Memory B cell (primary cell): ENCODE measurements at places on chromosomes 7 and 10.

DNA sequence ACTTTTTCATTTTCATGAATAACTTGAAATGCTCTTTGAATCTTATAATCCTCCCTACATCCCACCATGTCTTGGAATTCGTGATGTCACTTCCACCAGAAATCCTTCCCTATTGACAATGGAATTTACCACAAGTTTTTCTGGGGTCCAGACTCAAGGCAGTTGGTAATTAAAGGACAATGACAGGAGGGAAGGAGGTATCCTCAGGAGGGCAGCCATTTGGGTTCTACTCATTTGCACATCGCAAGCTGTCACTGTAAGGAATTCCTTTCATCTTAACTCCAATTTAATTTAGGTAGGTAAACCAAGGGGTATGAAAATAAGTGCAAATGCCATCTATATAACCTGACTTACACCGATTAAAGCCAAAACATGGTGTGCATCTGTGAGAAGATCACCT is 21.9 kb downstream of the LRRC17 start:
- DNase-seq = no peak

DNA sequence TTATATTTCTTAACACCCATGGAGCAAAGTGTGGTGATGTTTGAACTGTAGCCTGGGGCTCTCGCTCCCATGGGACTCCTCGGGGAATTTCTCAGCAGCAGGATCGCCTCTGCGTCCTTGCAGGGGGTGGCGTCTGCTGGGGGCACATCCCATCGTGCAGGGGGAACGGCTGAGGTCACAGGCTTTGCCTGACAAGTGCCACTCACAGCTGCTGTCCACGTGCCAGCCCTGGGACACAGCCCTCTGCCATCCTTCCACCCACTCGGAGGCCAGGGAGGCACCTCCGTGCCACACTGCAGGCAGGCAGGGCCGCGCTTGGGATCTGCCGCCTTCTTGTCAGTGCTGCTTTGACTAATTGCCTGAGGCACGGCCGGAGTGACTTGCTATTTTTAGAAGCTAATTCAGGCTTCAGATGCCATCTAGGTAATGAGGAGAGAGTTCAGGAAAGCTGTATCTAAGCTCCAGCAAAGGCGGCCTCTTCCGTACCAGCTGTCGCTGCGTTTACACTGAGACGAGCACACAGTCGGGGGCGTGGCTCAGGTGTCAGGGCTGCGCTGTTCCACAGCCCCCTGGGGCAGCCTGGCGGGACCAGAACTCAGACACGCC is 45.7 kb downstream of the PITRM1 start:
- DNase-seq = no peak

GRCh38 chr10:86962981-86963310 is 4.5 kb downstream of the SNCG start:
- DNase-seq = no peak

DNA sequence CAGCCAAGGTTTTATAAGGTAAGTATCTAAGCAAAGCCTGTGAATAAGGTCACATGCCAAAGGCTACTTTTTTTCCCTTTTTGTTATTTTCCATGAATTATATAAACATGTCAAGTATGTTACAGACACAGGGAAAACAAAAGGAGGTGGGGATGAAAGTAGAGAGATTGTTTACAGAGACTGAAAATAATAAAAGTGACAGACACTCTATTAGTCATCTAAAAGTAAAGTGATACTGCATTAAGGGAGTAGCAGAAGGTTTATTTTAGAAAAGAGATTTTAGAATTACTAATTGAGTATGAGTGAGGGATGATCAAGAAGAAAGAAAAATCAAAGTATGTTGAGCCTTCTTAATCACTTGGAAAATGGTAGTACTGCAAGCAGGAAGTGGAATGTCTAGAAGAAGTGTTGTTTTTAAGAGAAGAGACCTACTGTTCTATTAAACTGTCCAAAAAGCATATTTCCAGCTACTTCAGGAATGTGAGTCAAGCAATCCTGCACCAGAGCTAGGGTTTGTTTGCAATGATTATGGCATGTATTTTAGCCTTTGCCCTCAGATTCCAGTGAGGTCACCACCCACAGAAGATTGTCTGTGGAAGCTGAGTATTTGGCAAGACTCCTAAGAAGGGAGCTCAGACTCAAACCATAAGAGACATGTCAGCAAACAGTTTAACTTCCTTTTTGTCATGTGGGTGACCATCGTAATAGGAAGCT is 177.9 kb upstream of the PLXDC2 start:
- DNase-seq = no peak

- DNase-seq = no peak
Measured at GRCh38 chr10:123442901-123443300, 223.3 kb upstream of the GPR26 start.

- peak; percentile 88 for DNase-seq
Measured at GRCh38 chr7:322111-322671, 32.2 kb downstream of the FOXL3 start.

DNA sequence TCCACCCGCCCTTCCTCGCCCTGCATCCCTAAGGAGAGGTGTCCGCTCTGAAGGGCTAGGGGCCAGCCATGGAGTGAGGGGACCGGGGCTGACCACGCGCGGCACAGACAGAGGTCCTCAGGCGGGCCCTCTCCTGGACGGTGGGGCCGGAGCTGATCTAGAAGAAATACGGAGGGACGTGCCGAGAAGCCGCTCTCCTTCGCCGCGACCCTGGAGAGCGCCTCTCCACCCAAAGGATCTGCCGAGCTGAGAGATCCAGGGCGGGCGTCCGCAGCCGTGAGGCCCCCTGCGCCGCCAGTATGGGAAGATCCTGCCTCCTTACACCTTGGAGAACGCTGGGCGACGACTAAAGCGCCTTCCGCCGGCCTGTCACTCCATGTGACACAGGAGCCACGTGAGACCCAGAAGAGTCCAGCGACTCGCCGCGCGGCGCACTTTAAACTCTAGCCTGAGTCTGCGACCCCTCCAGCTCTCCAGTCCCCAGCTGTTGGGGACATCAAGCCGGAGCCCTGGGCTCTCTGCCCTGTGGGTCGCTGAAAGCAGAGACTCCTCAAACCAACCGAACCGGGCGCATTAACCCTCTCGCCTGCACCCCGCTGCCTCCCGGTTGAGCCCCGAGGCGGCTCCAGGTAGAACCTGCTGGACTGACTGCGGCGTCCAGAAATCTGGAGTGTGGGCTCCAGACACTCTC is 1.5 kb upstream of the SFMBT2 start:
- peak; percentile 34 for DNase-seq

GRCh38 chr10:34609287-34609940 is 205.7 kb downstream of the PARD3 start:
- DNase-seq = no peak

DNA sequence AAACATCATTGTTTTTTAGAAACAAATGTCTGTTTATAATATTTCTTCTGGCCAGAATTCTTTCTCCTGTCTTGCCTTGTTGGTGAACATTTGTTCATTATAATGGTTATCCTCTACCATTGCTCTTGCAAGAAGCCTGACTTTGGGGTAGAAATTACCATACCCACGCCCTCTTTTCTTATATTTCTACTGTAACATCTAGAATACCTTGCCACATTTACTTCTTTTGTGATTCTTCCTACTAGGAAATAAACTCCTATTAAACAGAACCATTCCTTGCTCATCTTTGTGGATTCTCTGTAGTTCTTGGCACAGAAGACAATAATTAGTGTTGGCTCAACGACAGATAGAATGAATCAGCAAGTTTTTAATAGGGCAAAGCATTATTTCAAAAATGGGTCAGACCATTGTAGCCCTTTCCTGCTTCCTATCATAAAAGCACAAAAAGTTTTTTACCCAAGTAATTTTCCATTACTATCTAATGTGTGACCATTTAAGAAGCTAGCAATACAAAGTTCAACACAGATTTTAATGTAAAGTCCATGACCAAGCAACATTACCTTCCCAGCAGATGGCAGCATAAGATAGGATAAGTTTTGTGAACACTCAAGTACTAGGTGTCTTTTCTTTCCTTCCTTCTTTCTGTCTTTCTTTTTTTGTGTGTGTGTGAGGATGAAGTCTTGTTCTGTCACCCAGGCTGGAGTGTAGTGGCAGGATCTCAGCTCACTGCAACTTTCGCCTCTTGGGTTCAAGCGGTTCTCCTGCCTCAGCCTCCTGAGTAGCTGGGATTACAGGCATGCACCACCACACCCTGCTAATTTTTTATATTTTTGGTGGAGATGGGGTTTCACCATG is 270.4 kb downstream of the HGF start:
- DNase-seq = no peak

GRCh38 chr7:123622660-123623386 is 21.2 kb downstream of the ASB15 start:
- DNase-seq = no peak

GRCh38 chr7:123314886-123315285 is 115.1 kb upstream of the SLC13A1 start:
- DNase-seq = no peak

- no peak for DNase-seq
Measured at GRCh38 chr7:78760620-78761355, 692.7 kb downstream of the MAGI2 start.

GRCh38 chr7:95820778-95821177 is 48.4 kb downstream of the DYNC1I1 start:
- DNase-seq = no peak

DNA sequence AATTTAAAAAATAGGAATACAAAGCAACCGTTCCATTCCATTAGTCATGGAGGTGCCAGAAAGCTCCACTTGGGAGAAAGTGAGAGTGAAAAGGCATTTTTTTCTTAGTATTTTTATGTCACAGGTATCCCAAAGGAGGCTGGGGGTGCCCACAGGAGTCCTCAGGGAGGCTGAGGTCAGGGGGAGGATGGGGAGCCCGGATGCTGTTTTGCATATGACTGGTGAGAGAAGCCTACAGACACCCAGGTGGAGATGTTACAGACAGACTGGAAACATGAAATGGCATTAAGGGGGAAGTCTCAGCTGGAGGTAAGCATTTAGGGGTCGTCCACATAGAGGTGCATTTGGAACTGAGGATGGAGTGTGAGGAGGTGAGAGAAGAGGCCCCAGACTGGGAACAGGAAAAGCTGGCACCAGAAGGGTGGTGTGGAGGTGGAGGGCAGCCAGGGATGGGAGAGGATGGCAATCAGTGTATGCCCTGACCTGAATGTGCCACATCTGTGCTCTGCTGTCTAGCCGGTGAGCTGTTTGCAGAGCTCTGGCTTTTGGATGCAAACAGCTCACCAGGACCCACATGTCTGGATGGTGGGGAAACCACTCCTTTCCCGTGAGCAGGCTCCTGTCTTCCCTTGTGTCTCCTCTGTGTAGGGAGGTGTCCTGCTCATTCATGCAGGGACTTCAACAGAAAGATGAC is 101.1 kb downstream of the RAMP3 start:
- DNase-seq = no peak

GRCh38 chr7:91784469-91784868 is 96.0 kb downstream of the MTERF1 start:
- no peak for DNase-seq

- DNase-seq = no peak
Measured at GRCh38 chr7:43302773-43303460, 190.5 kb downstream of the HECW1 start.

GRCh38 chr7:128739990-128740682 is 977 bp downstream of the CALU start:
- DNase-seq = no peak

DNA sequence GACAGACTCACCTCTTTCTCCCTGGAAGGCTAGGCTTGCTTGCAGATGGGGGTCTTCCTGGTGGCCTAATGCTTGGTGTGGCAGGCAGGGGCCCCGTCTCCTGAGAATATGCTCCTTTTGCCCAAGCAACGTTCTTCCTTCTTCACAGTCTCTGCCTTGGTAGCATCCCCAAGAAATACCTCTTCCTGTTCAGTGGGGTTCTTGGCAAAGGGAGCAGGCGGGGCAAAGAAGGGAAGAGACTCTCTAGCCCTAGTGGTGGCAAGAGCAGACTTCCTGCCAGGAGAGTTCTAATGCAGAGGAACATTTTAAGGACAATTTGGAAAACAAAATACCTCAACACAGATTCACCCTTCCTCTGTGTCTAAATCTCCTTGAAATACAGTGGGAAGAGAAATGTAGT is at the start of gene CLEC5A:
CLEC5A (minus strand) TSS at position 179 of the 400 bp plus-strand sequence. CDS start 682 bp downstream, outside the sequence.
- DNase-seq = no peak

DNA sequence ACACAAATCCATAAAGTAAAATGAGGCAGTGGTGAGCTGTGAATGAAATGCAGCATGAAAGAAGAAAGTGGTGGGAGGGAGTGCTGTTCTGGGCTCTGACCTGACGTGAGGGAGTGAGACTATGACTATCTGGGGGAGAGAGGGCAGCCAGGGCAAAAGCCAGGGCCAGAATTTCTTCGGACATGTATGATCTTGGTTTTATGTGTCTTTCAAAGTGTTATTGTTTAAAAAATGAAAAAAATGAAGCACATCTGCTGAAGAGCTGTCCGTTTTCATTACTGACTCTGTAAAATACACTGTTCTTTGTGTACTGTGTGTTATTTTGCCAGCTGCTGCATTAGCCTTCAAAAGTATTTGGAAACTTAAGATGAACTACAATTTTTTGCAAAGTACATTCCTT is 70.2 kb upstream of the KLF14 start:
- no peak for DNase-seq

DNA sequence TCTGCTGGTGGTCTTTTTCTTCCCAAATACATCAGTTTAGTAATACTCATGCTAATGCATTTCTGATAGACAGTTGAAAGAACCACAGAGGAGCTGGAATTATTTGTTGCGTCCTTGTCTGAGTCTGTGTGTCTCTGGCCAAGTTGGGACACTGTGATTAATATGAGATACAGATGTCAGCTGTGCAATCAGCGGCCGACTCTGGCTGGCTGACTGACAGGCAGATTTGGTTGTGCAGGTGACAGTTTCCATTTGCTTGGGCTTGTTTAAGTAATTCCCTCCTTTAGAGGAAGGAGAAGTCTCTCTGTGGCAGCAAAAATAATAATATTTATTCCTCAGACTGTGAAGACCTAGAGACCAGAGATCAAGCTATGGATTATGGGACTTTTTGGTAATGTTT is 176.2 kb upstream of the CHRM2 start:
- no peak for DNase-seq

GRCh38 chr7:50858528-50859245 is 76.0 kb upstream of the GRB10 start:
- DNase-seq = no peak

DNA sequence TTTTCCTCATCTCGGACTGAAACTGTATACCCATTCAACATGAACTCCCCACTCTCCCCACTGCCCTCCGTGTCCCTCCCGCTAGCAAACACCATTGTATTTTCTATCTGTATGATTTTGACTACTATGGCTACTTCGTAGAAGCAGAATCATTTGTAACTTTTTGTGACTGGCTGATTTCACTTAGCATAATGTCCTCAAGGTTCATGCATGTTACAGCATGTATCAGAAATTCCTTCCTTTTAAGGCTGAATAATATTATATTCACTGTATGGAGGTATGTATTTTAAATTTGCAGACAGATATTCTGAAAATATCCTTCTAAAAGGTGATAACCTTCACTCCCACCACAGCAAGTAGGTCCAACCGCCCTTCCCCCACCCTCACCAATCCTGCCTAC is 42.9 kb upstream of the MMD2 start:
- no peak for DNase-seq

- DNase-seq = no peak
Measured at GRCh38 chr10:22429146-22429545, 83.8 kb downstream of the SPAG6 start.

DNA sequence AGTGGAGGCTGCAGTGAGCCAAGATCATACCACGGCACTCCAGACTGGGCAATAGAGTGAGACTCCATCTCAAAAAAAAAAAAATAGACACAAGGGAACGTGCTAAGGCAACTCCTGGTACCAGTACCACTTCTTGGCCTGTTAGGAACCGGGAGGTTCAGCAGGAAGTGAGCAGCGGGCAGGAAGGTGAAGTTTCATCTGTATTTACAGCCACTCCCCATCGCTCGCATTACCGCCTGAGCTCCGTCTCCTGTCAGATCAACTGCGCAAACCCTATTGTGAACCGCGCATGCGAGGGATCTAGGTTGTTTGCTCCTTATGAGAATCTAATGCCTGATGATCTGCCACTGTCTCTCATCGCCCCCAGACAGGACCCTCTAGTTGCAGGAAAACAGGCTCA is 69.9 kb upstream of the FOXK1 start:
- no peak for DNase-seq
